ENCODE measurements at places on chromosomes 11 and 22.

- no peak for DNase-seq
Observed at GRCh38 chr22:38758276-38758945, 2.6 kb upstream of the SUN2 start.

DNA sequence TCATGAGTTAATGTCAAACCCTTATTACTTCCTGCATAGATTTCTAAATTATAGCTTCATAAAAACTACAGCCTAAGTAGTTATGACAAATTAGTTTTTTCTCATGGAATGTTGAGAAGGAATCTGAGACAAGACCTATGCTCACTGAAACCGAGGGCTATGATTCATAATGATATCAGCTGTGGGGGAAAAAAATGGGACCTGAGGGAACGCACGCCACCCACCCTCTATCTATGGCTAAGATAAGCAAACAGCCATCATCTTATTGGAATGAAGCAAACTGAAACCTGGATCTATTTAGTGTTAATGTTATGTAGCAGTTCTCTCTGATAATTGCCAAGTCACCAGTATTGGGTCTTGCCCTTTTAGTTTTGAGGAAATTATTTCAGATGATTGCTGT, 906.9 kb upstream of the RAG2 start:
- no peak for DNase-seq

- no peak for DNase-seq
Observed at GRCh38 chr11:70141486-70142220, 61.4 kb upstream of the FADD start.

- no peak for DNase-seq
Observed at GRCh38 chr11:70090961-70091381, 12.9 kb downstream of the ANO1 start.

DNA sequence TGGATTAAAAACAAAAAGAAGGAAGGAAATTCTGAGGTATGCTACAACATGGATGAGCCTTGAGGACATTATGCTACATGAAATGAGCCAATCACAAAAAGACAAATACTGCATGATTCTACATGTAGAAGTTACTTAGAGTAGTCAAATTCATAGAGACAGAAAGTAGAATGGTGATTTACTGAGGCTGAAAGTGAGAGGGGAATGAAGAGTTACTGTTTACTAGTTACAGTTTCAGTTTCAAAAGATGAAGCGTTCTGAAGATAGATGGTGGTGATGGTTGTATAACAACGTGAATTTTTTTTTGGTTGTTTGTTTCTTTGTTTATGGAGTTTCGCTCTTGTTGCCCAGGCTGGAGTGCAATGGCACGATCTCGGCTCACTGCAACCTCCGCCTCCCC, 9.5 kb downstream of the OR5P2 start:
- no peak for DNase-seq
